ENCODE measurements at places on chromosomes 13 and 19.

GRCh38 chr13:114212158-114212495 is 22.6 kb upstream of the CDC16 start:
- no peak for DNase-seq

GRCh38 chr19:48363810-48364597 is at the start of the genes SYNGR4 and TMEM143:
TSS of gene SYNGR4 (plus strand) at chr19:48364367. CDS start at chr19:48365843, 1,476 bp downstream.
TSS of gene TMEM143 (minus strand) at chr19:48363940. CDS start at chr19:48363920, 20 bp downstream.
- DNase-seq: peak; percentile 99

DNA sequence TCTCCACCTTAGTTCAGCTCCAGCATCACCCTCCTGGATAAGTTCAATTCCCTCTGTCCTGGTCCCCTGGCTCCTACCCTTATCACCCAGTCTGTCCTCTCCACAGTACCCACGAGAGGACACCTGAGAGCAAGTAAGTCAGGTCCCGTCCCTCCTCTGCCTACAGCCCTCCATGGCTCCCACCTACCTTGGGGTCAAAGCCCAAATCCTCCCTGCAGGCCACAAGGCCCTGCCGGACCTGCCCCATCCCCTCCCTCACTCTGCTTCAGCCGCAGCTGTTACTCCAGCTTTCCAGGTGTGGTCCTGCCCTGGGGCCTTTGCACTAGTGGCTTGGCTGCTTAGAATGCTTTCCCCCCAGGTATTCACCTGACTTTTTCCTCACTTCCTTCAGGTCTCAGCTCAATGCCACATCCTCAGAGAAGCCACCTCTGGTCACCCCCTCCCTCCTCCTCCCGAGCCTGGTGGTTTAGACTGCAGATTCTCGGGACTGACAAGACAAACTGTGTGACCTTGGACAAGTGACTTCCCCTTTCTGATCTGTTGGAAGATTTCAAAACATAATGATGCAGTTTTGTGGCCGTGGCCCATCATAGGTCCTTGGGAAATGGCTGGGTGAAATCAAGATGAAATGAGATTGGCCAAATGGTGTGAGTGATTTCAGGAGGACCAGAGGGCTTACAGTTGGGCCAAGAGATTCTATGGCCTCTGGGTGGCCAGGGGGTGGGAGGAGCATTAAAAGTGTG is 3.6 kb downstream of the TUBB4A start:
- DNase-seq: no peak

GRCh38 chr13:105948143-105948542 is 587.3 kb downstream of the EFNB2 start:
- DNase-seq: no peak

- no peak for DNase-seq
Measured at GRCh38 chr13:113851480-113851803, 12.4 kb downstream of the GAS6 start.

GRCh38 chr13:20487927-20488326 is 37.7 kb downstream of the CRYL1 start:
- DNase-seq: no peak

Data from CD4-positive, alpha-beta T cell treated with Interleukin-4 for 4 hours (primary cell).